LoVo (cell line): ENCODE measurements at places on chromosomes 12 and 14.
A peak's percentile ranks its signal among the peaks of the same experiment; 100 is the strongest.

DNA sequence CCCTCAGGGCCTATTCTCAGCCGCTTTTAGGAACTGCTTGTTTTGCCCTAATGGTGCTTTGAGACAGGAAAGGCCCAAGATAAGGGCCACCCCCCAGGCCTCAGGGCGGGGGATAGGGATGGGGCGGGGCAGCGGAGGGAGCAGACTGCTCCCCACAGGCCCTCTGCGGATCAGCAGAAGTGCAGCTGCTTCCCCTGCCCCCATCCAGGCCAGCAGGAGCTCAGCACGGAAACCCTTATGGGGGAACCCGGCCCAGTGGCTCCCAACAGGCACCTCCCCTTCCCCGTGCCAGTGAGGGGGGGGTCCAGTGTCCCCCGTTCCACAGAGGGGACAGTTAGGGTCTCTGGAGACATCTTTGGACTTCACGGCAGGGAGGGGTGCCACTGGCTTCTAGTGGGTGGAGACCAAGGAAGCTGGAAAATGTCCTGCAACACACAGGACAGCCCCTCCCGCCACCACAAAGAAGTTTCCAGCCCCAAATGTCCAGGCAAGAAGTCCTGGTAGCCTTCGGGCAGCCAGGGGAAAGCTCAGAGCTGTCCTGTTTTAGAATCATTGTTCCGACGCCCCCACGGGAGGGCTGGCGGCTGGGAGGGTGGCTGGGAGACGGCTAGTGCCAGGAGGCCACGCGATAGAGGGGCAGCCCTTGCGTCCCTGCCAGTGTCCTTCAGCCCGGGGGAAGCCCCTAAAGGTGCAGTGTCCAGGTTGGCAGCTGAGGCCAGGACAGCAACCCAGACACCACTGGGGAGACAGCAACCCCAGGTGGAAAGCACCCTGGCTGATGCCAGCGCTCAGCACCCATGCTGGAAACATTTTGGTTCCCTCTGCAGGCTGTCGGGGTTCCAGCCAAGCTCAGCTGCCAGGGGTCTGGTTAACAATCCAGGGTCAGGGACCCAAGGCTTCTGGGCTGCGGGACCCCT, 10.4 kb upstream of the GPR132 start:
- no peak for DNase-seq

- no peak for DNase-seq
Observed at GRCh38 chr12:76471579-76471978, 88.0 kb downstream of the OSBPL8 start.

DNA sequence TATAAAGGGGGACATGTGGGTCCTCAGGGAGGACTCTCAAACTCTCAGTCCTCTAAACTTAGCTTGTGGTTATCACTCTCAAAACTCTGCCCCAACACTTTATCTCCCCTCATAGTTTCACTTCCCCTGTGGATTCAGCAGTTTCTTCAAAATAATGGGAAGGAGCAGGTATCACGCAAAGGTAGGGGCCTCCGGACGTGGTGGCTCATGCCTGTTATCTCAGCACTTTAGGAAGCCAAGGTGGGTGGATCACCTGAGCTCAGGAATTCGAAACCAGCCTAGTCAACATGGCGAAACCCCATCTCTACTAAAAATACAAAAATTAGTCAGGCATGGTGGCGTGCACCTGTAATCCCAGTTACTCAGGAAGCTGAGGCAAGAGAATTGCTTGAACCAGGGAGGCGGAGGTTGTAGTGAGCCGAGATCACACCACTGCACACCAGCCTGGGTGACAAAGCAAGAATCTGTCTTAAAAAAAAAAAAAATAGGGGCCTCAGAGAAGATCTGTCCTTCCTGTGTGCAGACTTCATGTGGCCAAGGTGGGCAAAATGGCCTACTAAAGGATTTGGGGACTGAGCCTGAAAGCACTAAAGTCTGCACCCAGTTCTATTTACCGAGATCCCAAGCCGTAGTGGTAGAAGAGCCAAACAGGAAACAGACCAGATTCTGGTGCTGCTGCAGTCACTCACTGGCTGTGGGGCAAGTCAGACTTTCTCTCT, 6.4 kb downstream of the ITGB7 start:
- no peak for DNase-seq

DNA sequence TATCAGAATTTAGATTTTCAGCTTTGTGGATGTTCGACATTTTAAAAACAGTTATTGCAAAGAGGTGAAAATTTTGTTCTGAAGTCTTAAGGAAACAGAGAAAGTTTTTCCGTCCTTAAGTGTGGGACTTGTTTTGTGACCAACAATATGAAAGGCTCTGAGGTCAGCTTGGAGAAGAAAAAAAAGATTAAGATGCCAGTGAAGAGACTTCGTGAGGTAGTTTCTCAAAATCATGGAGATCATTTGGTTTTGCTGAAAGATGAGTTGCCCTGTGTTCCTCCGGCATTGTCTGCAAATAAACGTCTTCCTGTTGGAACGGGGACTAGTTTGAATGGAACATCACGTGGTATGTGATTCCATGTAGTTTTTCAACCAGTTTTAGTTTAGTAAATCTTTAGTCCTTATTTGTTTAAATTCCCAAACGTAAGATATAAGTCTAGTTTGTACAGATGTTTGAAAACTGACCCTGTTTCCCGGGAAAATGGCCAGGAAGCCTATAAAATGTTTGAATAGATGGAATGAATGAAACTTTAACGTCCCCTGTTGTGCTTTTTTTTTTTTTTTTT, 682 bp downstream of the KIAA0586 start:
- peak; percentile 46 for DNase-seq

DNA sequence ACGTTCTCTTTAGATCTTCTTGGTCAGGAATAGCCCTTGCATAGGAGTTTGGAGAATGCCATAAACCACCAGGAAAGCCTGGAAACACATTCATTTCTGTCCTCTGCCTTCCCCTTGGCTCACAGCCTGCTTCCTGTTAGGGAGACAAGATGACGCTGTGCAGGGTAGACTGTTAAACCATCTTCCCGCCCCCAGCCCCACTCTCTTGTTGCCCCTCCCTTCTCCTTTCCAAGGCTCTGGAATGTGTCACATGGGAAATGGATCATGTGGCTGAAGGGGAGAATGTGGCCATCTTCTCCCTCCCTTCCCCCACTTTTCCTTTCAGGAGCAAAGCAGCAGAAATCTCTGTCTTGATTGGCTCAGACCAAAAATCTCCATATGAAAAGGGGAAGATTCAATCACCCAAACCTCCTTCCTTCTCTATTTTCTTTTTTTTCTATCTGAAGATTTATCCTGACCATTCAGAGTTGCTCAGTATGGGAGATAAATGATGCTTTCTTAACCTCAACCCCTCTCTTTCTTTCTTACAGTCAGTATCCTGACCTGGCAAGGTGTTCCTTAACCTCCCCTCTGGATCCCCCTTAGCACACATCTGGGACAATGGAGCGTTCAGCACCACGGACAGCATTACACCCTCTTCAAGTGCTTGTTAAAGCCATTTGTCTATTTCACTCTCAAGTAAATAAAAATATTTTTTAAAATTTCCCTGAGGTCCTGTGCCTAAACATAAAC, 11.4 kb downstream of the GPR19 start:
- DNase-seq = peak; percentile 36

GRCh38 chr12:95548539-95549391, 2.5 kb downstream of the USP44 start:
- DNase-seq = no peak

DNA sequence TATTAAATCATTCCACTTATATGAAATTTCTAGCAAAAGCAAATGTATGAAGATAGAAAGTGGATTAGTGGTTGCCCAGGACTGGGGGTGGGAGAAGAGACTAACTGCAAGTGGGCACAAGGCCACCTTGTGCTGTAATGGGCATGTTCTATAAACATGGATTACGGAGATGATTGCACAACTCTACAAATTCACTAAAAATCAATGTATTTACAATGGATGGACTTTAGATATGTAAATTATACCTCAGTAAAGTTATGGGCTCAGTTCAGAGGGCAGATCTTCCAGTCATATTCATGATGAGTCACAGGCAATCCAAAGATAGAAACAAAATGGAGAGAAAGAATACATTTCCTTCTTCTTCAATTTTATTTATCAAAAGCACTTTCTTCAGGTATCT, 173.9 kb downstream of the NDUFA12 start:
- DNase-seq = no peak

- DNase-seq = peak; percentile 69
Observed at GRCh38 chr12:23204933-23205778, 580.2 kb downstream of the ETNK1 start.

- peak; percentile 17 for DNase-seq
Observed at GRCh38 chr12:107165581-107165980, 72.2 kb upstream of the CRY1 start.

GRCh38 chr12:105992849-105993740, 145.7 kb downstream of the NUAK1 start:
- no peak for DNase-seq

DNA sequence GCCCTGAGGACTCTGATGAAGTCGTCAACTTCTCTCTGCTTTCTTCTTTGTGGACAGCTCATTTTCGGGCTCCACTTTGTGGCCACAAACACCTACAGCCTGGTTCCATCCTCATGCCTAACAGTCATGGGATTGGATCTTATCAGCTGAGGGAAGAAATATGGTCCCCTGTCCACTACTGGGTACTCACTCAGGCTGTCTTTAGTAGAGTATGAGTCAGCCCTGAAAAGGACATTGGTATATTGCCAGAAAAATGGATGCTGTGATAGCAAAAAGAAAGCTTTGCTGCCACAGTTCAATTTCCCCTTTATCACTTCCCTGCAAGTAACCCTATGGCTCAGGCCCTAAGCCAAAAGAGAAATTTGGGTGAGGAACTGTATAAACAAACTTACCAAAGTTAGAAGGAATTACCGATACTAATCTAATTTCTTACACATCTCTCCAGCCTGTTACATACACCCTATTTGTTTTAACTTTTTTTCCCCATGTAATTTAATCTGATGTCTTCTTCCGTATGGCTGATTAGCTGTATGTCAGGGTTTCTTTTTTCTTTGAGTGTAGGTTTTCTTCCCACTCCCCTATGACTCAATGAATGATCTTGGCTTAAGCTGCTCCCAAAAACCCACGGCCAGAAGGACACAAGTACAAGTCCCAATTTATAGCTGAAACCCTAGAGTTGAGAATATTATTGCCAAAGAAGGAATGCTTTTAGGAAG, 29.1 kb downstream of the MTHFD1 start:
- no peak for DNase-seq

- DNase-seq = peak; percentile 41
Observed at GRCh38 chr14:61525293-61526011, 169.9 kb upstream of the HIF1A start.

GRCh38 chr14:104596451-104596918, 8.1 kb downstream of the TMEM179 start:
- DNase-seq = no peak

GRCh38 chr12:15230751-15231150, 9.5 kb upstream of the RERG start:
- no peak for DNase-seq

DNA sequence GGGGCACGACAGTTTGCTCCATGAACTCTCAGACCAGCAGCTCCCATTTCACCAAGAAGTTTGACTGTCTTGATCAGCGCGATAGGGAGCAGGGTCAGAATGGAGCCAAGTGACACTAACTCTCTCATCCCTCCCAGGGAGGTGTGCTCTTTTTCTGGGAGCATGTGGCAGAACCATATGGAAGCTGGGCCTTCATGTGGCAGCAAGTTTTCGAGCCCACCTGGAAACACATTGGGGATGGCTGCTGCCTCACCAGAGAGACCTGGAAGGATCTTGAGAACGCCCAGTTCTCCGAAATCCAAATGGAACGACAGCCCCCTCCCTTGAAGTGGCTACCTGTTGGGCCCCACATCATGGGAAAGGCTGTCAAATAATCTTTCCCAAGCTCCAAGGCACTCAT, 24.0 kb downstream of the ITGA7 start:
- no peak for DNase-seq
